ENCODE measurements at places on chromosomes 12 and 14.

GRCh38 chr12:4630262-4630661 is 18.6 kb downstream of the AKAP3 start:
- DNase-seq = no peak

- DNase-seq = no peak
Measured at GRCh38 chr12:67646775-67647174, 1.8 kb upstream of the DYRK2 start.

DNA sequence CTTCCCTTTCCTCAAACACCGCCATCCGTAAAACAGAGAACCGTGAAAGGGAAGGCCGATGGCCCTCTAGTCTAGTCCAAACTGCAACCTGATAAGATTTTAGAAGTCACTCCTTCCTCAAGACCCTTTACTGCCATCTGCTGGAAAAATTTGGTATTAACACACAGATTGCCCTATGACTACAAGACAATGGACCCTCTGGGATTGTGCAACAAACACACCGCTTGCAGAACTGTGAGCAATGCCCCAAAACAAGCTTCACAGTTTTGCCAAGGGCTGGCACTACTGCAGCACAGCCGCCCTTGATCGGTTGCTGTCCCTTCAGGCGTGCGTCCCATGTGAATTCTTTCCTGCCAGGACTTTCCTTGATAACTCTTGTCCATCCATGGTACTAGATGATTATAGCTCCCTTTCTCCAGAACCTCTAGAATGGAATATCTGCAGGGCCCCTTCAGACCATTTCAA is 23.1 kb downstream of the LLPH start:
- peak; percentile 60 for DNase-seq

DNA sequence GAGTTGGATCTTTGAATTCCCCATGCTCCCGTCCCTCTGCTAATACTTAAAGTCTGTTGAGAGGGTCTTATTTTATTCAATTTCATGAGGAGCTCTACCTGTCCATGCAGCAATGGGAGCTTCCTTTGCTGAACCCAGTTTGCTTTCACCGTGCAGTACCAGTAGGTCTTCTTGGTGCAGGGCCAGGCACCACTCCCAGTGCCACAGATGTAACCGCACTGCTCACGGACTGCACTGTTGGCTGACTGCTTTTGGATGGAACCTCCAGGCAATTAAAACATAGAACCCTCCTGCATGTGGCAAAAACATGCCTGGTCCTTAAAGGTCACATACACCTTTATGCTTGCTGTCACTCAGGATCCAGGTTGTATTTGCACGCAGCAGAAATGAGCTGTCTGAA is 9.3 kb upstream of the CABP1 start:
- no peak for DNase-seq

DNA sequence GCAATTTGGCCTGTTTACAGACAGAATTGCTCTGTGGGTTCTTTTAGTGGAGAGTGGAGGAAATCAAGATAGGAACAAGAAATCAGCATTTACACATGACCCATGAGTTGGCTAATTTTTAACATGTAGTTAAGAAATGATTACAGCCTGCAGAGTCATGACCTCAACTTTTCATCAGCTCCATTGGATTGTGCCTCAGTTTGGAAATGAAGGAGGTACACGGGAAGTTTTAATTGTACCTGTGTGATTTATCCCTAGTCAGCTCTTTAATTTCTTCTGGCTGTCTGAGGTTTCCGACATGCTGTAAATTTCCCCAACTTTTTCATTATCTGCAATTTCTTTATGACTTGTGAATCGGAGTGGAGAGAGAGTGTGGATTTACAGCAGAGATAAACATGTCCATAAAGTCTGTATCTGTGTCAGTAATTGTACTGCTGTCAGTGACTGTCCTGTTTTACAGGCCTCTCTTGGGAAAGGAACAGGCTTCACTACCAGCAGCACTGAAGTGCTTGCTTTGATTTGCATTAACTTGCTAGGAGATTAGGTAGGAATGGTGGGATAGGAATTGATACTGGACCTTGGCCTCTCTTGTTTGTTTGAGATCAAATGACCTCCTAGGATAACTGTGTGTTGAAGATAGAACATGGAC is 49.2 kb downstream of the LIN52 start:
- no peak for DNase-seq

DNA sequence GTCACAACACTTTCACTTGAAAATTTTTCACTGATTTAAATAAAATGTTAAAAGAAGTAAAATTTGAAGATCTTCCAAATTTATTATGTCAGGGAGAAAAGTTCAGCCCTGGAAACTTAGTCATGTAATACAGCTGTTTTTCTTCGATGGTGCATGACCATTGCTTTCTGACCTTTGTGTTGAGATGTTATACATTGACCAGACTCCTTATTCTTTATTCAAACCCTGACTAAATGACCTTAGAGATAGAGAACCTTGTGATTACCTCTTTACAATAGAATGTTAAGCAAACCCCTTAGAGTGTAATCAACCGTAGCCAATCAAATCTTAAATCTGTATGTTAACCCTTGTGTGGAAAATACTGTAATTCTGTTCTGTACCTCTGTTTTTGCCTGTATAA is 34.5 kb downstream of the PLCZ1 start:
- no peak for DNase-seq

- DNase-seq = no peak
Measured at GRCh38 chr12:12537421-12537820, 25.2 kb downstream of the DUSP16 start.

GRCh38 chr14:21255385-21256101 is 13.7 kb downstream of the HNRNPC start:
- DNase-seq = no peak

DNA sequence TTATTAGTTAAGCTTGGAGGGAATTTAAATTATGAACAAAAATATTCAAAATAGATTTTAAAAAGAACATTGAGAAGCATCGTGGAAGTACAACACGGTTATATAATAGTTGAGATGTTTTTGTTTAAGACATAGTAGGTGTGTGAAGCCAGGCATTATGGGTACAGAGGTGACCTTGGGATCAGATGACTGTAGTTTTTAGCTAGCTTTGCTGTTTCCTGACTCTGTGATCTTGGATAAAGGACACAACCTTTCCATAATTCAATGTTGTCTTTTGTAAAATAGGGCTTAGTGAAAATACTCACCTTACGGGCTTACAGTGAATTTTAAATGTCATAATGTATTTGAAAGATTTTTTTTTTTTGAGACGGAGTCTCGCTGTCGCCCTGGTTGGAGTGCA is 239.7 kb downstream of the SLC2A13 start:
- no peak for DNase-seq

- DNase-seq = peak; percentile 35
Measured at GRCh38 chr14:68577802-68578541, 214.9 kb downstream of the ZFP36L1 start.

- no peak for DNase-seq
Measured at GRCh38 chr12:10554756-10555481, 49.2 kb downstream of the EIF2S3B start.

DNA sequence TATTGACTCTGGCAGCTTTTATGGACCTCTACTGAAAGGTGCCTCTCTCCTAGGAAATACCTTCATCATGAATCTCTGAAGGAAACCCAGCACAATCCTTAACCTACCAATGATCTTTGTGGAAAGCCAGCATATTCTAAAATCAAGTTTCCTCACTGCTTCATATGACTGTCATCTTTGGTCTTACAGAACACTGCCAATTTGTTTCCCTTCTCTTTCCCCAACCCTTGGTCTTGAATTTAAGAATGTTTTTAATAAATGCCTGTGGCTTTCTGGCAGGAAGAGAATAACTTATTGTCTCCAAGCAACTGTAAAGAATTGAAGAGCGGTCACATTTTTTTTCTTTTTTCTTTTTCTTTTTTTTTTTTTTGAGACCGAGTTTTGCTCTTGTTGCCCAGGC is 427.6 kb downstream of the IPO8 start:
- DNase-seq = no peak

DNA sequence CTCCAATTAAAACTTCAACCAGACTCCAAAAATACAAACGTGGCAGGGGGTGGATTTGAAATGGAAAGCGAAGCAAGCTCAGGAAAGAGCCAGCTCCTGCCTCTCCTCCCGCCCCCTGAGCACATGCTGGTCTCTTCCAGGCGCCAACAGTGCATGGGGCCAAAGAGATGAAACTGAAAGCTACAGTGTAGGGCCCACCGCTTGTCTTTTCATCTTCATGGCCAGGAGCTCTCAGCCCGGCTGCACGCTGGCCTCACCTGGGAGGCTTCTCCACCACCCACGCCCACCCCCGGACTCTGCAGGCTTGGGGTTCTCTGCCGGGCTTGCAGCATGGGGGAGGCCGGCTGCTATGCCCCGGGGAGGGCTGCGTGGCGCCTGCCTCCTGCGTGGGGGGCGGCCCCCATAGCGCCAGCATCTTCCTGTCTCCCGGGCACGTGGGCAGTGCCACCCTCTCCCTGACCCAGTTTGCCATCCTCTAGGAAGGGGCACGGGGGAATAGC is 2.0 kb downstream of the RIMBP2 start:
- DNase-seq = no peak

DNA sequence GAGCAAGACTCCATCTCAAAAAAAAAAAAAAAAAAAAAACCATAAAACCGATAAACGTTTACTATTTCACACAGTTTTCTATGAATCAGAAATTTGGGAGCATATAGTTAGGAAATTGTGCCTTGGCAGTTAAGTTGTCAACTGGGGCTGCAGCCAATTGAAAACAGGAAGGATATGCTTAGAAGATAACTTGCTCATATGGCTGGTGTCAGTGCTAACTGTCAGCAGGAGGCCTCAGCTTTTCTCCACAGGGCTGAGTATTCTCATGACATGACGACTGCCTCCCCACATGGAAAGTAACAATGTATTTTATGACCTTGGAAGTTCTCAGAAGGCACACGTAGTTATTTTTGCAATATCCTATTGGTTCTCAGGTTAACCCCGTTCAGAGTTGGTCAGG is 29.6 kb upstream of the OR5AU1 start:
- no peak for DNase-seq

DNA sequence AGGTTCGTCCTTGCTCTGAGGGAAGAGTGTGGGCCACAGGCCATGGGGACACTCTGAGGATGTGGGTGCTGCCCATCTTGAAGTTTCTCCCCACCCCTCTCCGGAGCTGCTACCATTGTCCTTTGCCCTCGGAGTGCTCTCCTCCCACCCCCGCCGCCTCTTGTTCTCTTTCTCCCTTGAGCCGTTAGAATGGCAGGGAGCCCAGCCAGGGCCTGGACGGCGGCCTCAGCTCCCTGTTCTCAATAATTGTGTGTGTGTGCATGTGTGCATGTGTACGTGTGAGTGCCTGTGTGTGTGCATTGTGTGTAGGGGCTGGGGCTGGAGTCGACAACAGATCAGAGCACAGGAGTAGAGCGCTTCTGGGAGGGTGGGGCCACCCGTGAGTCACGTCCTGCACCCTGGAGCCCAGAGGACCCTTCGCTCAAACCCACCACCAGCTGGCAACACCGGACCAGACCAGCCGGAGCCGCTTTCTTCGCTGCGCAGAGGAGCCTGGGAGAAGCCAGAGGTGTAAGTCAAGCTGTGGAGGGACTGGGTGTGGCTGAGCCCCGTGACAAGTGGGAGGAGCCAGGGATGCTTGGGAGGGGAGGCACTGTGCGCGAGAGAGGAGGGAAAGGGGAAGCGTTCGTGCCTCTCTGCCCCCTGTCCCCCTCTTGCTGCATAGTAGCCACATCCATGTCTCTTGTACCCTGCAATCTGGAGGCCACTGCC is 25.9 kb upstream of the KCNA5 start:
- no peak for DNase-seq

DNA sequence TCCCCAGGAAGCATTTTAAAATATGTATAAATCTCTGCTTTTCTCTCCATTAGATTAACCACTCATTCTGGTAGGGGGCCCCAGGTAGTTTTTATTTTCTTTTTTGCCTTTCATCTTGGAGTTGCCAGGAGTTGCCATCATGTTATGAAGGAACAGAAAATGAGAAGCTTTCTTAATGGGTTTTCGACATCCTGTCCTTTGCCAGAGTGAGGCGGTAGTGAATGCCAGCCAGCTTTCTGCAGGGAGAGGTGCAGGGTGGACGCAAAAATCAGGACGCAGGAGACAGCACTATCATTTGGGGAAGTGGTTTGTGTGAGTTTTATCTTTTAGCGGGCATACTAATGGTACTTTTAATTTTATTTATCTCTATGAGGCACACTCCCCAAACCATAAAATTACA is 1.7 kb downstream of the RASSF8 start:
- DNase-seq = no peak

- no peak for DNase-seq
Measured at GRCh38 chr14:65190312-65190711, 88.0 kb upstream of the MAX start.

DNA sequence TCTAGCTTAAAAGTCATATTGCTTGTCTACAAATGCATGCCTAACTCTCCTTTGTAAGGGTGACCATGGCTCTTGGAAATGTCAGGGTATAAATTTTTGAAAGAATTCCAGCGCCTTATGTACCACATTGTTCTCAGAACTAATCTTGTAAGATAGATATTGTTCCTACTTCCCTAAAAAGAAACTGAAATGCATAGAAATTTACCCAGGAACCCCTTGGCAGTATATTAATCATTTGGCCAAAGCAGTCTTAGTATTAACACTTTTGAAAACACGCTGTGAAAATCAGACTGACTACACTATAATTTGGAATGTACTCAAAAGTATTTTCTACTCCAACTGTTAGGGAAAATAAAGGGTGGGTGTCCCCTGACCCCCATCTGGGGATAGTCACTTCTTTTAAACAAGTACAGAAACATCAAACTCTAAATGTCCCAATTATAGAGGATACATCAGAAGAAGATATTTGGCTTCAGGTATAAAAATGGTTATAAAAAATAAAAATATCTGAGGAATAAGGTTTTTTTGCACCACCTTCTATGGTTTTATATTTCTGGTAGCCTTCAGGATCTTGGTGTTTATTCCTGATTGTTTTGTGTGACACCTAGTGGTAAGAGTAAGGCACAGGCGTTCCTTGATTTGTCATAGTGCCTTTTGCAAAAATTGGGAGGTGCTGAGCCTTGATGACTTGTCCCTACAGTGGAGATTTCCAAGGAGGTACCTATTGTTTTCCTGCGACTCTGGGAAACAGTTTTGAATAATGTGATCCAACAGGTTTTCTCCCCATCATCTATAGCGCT is 2.2 kb upstream of the NFKBIA start:
- peak; percentile 45 for DNase-seq

DNA sequence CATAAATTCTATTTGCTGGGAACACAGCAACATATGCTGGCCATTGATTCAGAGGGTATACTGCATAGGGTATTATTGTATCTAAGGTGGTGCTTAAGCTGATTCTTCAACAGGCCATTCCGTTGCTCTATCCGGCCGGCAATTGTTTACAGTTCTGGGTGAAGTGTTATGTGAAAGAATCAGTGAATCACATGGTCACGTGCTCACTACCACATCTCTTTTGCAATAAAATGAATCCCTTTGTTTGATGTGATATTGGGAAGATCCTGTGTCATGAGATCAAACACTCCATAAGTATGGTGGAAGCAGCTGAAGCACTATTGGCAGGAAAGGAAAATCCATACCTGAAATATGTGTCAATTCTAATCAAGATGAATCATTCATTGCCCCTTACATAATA is 7.6 kb upstream of the USP15 start:
- no peak for DNase-seq

Measured in prostate gland (tissue), 2 donors.